Cortex of kidney (tissue), 1 donor: ENCODE measurements at places on chromosomes 2 and 18.

- no peak for DNase-seq
Observed at GRCh38 chr2:14354231-14354630, 278.3 kb upstream of the LRATD1 start.

- DNase-seq: no peak
Observed at GRCh38 chr2:142819411-142819810, 58.1 kb upstream of the KYNU start.

DNA sequence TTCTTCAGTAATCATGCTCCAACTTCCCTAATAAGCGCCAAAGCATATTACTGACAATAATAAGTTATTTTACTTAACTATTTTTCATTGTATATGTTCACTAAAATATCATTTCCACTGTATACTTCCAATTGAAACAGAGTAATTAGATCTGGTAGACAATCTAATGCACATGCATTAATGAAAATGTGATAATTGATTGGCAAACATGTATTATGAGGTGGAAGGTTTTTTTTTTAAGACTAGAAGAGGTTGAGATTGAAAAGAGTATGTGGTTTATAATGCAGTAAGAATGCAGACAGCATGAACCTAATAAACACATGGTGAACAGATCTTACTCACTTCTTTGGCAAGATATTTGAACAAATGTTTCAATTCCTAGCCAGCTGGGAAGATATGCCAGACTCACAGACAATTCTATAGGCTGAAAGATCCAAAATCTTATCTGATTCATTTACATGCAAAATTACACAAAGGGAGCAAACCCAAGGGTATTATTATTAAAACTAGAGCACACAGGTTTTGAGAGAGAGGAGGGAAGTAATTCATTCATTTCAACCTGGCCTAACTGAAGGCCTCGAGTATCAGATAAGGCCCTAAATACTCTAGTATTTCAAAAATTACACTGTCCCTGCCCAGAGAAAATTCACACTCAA lies 2.8 kb downstream of the NCKAP1 start:
- no peak for DNase-seq

GRCh38 chr2:66582987-66583880 lies 148.3 kb downstream of the MEIS1 start:
- no peak for DNase-seq

- no peak for DNase-seq
Observed at GRCh38 chr2:43898134-43898837, 59.5 kb downstream of the ABCG8 start.

DNA sequence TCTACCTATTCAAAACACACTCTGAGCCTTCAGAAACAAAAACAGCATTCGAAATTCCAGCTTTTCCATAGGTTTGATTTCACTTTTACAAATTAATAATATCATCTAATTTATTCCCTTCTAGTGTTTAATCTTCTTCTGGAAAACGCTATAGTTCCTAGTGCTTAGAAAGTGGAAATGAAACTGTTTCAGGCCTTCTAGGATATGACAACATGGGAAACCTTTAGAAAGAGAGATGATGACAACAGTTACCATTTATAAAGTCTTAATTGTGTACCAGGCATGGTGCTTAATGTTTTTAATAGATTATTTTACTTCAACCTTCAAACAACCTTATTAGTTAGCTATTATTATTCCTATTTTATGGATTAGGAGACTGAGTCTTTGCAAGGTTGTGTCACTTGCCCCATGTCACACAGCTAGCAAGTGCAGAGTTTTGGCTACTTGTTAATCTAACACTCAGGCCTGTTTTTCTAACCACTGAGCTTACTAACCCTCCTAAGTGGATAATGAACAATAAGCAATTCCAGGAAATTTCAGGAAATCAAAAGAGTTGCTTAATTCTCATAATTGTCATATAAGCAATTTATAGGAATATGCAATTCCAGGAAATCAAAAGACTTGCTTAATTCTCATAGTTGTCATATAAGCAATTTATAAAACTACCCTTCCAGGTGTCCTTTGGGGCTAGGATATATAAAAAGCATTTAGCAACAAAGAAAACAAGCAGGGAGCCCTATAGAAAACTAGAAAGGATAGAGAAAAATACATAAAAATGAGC lies 206.0 kb downstream of the ZNF521 start:
- no peak for DNase-seq

- DNase-seq: no peak
Observed at GRCh38 chr18:6980363-6980762, 137.2 kb downstream of the LAMA1 start.
